Mucosa of descending colon (tissue), 3 donors: ENCODE measurements at places on chromosomes 4 and X. TPM values are rescaled to one million over a fixed set of nuclear protein-coding genes. Genes with fewer than 3 reads are reported as not detected.

- DNase-seq, result peak; percentile 95
These were observed at the start of gene MAN2B2 for GRCh38 chr4:6574747-6575502. Gene MAN2B2, plus strand, starts transcription at chr4:6575189. Its CDS starts 22 bp downstream, at chr4:6575211.

DNA sequence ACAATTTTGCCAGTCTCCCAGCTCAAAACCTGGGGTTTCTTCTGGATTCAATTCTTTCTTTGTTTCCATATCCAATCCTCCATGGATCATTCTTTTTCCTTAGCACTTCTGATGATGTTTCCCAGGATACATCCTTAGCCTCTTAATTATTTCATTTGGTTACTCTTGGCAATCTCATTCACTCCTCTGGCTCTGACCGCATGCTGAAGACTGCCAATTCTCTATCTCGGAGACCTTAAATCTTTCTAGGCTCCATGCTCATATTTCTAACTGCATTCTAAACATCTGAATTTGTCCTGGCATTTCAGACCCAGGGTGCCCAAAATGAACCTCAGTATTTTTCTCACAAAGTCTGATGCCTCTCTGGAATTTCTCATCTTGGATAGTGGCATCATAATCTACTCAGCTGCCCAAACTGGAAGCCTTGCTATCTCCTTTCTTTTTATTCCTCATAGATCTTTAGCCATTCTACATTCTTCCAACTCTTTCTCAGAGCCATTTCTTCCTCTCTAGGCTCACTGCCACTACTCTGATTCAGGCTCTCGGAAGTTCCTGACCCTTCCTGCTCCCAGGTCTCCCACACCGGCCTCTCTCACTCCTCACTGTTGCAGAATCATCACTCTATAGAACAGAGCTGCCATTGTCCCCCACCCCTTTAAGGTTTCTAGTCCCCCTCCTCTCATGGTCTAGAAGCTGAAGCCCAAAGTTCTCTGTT lies 290.2 kb downstream of the CAMK2D start:
- DNase-seq, result no peak

DNA sequence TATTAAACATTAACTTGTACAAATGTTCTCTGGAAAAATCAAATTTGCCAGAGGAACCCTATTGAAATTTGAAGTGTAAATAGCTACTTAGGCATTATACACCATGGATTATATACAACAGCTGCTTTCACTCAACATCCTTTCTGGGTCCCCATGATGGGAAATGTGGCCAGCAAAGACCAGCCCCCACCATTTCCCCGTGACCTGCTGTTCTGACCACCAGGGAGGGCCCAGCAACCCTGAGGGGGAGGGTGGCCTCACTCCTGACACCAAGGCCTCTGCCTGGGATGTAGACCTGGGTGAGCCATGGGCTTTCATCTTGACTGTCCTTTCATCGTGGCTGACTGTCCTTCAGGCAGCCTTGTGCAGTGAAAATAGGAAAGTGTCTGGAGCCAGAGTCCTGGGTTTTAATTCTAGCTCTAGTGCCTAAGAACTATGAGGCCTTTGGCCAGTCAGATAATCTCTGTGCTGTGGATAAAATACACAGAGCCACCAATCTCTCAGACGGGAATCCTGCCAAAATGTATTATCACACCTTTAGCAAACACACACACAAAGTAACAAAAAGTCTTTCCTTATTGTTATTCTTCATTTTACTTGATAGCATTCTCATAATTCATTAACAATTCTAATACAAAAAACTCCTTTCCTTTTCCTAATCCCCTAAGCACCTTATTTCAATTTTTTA lies 45.1 kb downstream of the NR3C2 start:
- DNase-seq, result peak; percentile 46

GRCh38 chr4:169399976-169400767 lies 129.4 kb upstream of the SH3RF1 start:
- no peak for DNase-seq

DNA sequence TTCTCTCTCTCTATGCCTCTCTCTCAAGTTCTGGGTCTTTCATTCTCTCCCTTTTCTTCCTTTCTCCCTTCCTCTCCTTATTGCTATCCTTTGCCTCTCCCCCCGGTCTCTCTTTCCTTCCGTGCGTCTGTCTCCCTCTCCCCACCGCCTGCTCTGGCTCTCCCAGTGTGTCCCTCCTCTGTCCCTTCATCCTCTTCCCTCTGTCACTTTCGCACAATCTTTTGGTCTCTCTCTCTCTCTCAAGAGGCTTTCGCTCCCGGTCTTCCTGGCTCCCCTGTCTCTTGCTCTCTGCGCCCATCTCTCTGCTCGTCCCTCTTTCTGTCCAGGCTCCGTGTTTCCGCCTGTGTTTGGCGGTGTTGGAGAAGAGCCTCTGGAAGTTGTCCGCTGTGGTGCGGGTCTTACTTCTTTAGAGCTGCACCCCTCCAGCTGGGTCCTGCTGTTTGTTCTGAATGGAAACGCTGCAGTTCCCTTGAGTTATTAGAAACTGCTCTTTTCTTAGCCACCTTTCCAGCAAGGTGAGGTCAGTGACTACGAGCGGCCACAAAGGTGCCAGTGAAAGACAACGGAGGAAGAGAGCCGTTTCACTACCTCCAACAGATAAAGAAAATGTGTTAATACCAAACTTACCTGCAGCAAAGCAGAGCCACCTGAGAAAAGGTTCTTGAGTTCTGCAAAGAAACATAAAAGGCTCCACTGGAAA lies 1.1 kb downstream of the BMPR1B start:
- no peak for DNase-seq

DNA sequence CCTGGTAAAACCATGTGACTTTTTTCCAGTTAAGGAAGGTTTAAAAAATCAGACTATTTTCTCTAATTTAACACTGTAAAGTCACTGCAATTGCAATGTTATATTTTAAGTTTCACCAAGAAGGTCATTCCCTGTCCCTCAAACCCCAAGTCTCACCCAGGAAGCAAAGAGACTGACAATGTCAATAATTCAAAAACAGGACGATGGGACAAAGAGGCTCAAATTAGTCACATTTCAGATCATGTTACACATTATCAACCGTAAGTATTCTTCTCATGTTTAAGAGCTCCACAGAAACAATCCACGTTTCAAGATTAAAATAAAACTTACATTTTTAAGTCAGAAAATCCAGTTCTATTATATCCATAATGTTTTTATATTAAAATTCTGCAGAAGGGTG lies 13.2 kb downstream of the SHISA3 start:
- no peak for DNase-seq

GRCh38 chrX:47196098-47196497 lies 2.5 kb downstream of the UBA1 start:
- DNase-seq, result no peak

DNA sequence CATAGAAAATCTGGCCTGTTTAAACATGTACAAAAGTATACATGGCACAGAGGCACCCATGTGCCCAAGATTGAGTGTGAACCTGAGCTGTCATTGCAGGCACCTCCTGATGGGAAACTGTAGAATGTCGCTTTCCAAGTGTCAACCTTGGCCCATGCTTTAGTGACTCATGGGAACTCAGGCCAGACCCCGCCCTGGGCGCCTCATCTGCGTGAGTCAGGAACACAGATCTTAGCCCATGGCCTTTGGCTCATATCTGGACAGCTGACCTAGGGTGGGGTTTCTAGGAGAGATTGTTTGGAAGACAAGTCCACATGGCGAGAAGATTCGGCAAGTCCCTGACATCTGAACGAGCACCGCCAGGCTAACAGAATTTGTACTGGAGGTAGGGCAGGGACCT lies 50.0 kb downstream of the CYTL1 start:
- DNase-seq, result peak; percentile 18

NSUN7 gene
- 18.1 TPM for total RNA-seq

RASL11B gene
- 0.26 TPM for total RNA-seq
